Suppressor macrophage (primary cell): ENCODE measurements at places on chromosomes 2 and 18.
A peak's percentile ranks its signal among the peaks of the same experiment; 100 is the strongest.

DNA sequence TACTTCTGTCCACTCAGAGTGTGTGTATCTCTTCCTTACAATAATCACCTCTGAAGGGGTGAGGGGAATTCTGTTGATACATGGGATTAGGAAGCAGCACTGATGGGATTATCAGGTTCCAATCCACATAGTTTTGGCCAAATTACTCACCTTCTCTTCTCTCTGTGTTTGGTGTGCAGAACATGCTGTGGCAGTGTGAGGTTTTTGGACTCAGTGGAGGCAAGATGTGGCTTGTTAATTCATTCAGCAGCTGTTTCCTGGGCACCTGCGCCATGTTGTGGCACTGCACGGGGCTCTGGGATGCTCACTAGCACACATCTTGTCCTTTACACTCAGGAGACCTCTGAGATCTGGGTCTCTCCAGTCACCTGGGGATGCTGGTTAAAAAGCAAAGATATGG, 350.3 kb upstream of the HS6ST1 start:
- no peak for DNase-seq

GRCh38 chr2:230873661-230874401, 9.1 kb downstream of the ITM2C start:
- no peak for DNase-seq

DNA sequence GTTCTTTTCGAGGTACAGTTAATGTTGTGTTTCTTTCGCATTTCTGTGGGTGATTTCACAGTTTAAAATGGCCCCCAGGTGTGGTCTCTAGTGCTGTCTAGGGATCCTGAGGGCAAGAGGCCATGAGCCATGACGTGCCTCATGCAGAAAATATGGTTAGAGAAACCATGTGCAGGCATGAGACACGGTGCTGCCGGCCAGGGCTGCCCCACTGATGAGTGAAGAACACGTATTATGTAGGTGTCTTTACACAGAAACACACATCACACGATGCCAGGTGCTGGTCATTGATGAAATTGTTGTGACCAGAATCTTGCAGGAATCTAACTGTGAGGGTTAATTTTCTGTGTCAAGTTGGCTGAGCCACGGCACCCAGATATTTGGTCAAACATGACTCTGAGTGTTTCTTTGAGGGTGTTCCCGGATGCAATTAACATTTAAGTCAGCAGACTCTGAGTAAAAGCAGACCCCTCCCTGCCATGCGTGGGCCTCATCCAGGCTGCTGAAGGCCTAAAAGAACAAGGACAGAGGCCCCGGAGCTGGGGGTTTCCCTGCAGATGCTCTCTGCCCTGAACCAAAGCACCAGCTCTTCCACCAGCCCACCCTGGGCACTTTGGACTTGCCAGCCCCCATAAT, 463.0 kb upstream of the MYT1L start:
- DNase-seq, result no peak

- DNase-seq, result peak; percentile 33
Measured at GRCh38 chr2:10406491-10407188, 41.5 kb downstream of the ODC1 start.

- no peak for DNase-seq
Measured at GRCh38 chr18:45834306-45834705, 8.8 kb downstream of the SIGLEC15 start.

DNA sequence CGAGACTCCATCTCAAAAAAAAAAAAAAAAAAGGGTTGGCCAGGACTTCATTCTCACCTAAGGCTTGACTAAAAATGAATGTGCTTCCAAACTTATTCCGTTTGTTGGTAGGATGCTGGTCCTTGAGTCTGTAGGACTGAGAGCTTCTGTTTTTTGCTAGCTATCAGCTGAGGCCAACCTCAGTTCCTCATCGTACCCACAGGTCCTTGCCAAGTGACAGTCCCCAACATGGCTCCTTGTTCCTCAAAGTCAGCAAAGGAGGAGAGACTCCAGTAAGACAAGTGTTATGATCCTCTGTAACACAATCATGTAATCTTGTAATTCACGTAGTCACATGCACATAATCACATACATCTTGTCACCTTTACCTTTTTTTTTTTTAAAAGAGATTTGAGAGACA, 37.0 kb downstream of the HAUS1 start:
- peak; percentile 15 for DNase-seq

DNA sequence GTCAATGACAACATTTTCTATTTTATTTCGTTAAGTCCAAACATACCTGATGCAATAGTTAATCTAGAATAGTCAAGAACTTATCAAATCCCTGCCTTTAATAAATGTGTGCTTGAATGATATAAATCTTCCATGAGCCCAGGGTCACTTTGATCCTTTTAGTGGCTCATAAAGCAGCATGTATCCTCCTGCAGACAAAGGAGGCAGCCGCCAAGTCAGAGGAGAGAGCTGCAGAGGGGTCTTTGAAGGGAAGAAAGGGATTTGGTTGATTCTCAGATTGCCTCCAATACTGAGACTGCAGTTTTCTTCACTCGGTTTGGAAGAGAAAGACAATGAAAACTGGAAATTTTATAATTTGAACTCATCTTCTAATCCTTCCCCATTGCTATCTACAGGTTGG, 378.4 kb upstream of the PIK3C3 start:
- DNase-seq, result no peak

DNA sequence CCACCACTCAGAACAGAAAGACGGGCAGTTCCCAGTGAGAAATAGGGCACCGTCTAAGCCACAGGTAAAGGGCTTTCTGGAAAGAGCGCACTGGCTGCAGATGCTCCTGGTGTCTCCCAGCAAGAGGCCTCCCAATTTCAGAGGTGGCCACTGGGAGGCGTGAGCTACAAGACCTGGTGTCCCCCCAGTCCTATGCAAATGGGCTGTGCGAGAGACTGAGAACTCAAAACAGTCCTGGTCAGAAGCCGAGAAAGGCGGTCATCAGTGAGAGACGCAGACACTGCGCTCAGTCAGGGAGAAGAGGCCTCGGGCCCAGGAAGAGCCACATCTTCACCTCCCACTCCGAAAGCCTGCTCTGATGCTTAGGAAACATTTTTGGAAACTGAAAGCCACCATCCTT, 179.5 kb downstream of the EIPR1 start:
- DNase-seq, result no peak

GRCh38 chr2:131029812-131030211, 63.4 kb downstream of the FAM168B start:
- no peak for DNase-seq

- DNase-seq, result no peak
Measured at GRCh38 chr18:44741511-44741910, 60.8 kb downstream of the SETBP1 start.

DNA sequence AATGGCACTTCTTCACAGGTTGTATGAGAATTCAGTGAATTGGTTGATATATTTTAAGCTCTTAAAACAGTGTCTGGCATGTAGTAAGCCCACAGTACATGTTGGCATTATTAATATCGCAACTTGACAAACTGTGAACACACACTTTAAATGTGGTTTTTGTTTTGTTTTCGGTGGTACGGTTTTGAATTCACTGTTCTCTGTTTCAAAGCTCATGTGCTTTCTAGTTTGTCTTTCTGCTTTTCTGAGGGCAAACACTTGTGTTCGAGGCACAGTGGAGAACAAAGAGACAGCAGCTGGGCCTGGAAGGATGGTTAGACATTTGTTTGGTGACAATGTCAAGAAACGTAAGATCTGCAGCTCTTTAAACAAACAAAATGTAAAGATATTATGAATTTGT, 276.5 kb upstream of the MC4R start:
- DNase-seq, result no peak

- no peak for DNase-seq
Measured at GRCh38 chr2:3319745-3320566, 57.7 kb downstream of the EIPR1 start.

DNA sequence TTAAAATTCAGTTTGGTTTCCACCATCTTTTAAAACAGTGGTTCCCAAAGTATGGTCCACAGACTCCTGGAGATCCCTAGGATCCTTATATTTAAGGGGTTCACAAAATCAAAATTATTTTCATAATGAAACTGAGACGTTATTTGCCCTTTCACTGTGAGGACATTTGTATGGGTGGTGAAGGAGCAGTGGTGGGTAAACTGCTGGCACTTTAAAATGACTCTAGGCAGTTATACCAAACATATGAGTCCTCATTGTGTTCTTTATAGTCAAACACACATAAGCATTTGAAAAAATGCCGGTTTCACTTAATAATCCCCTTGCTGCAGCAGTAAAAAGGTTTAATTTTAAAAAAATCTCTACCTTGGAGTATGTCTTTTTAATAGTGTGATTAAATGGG, 7.2 kb downstream of the SMAD4 start:
- no peak for DNase-seq

DNA sequence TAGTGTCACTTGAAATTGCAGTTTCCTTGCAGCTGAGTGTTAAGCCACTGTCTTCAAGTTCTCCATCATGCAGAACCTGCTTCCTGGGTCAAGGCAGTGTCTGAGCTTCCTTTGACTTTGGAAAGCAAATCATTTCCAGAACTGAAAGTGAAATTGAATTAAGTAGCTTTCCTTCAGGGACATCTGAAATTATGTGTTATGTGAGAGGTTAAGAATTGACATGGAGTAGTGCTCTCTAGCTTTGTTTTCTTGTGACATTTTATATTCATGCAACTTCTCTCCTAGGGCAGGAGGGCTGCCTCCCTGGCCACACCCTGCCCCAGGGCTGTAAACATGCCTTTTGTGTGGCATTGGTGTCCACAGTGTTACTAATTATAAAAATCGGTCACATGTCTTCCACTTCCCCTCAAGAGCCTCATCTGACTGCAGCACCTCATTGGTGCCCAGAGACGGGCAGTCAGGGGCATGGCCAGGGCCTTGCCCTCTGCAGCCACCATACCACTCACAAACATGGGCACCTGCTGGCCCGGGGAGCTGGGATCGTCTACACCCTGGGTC, 14.4 kb downstream of the RAB12 start:
- DNase-seq, result peak; percentile 68

- DNase-seq, result no peak
Measured at GRCh38 chr2:76946631-76947145, 575.5 kb downstream of the LRRTM4 start.

GRCh38 chr2:229701716-229702115, 12.6 kb downstream of the DNER start:
- no peak for DNase-seq

- DNase-seq, result no peak
Measured at GRCh38 chr2:200968162-200968561, 4.7 kb upstream of the ORC2 start.

- DNase-seq, result no peak
Measured at GRCh38 chr2:74374509-74375205, 5.5 kb downstream of the DCTN1 start.

GRCh38 chr2:11635141-11635540, 34.9 kb downstream of the NTSR2 start:
- DNase-seq, result no peak

- DNase-seq, result no peak
Measured at GRCh38 chr2:176521878-176522670, 252.8 kb downstream of the MTX2 start.

GRCh38 chr2:75022516-75022915, 64.1 kb downstream of the POLE4 start:
- DNase-seq, result no peak

DNA sequence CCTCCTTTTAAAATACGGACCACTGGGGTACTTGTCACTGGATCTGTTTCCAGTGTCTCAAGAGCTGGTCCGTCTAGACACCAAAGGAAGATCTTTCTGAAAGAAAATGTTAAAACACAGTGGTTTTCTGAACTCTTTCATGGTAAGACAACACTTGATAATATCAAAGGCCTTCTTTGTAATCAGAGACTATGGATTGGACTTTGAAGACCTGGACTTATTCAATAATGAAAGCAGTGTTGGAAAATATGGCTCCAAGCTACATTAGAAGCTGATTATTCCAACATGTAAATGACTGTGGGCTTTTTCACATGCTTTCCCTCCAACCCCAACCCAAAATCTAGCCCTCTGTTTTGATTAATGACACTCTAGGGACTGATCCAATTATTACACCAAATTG, 329.4 kb upstream of the LYPD1 start:
- no peak for DNase-seq

- DNase-seq, result no peak
Measured at GRCh38 chr2:19319698-19320097, 38.7 kb downstream of the OSR1 start.

GRCh38 chr18:77101410-77102258, 30.9 kb downstream of the MBP start:
- DNase-seq, result peak; percentile 92

GRCh38 chr2:84959566-84960506, 11.1 kb upstream of the KCMF1 start:
- peak; percentile 22 for DNase-seq

DNA sequence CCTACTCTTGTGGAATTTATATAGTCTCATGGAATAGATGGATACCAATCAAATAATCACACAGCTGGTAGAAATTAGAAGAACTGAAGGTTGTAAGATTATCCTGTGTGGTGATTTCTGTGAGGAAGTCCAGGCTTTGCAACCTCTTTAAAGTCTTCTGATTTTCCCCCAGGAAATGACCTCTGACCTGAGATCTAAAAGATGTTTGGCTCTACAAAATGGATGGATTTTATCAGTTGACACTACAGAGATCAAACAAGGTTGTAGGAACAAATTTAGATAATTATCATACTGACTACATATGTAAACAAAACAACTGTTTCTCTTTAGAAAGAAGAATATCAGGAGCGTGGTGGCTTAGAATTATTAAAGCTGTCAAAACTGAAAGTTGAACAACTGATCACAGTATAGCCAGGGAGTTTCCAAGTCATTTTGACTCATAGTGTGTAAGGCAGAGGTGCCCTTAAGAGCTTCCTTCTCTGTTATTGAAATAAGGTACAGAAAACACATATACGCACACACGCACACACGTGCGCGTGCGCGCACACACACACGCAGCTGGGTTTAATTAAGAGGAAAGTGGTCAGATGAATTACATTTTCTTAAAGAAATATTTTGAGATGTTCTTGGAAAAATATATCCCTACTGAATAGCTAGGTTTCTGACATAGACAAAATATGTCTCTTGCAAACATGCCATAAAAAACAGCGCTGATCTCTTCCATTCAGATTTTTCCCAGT, 35.5 kb upstream of the PELI1 start:
- DNase-seq, result peak; percentile 17

- DNase-seq, result no peak
Measured at GRCh38 chr2:73436019-73436418, 50.4 kb downstream of the ALMS1 start.

GRCh38 chr2:178193496-178193822, 853 bp upstream of the OSBPL6 start:
- DNase-seq, result no peak
